Esophagus mucosa (tissue), 1 donor: ENCODE measurements at places on chromosomes 7 and 10.
A peak's percentile ranks its signal among the peaks of the same experiment; 100 is the strongest.

DNA sequence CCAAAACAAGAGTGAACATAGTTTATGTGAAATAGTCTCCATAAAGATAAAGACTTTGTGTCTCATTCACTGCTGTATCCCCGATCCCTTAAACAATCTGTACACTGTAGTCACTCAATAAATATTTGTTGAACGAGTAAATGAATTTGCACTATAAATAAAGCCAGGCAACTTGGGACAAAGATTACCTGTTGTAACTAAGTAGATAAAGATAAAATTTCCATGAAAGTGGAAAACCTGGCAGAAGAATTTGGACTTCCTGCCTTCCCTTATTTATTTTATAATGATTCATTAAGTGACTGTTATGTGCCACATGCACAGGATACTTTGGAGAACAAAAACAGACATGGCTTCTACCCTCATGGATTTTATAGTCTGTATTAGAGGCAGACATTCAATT is 277.7 kb upstream of the KAT6B start:
- no peak for ATAC-seq

- ATAC-seq: no peak
Measured at GRCh38 chr10:44390585-44391072, 5.7 kb upstream of the CXCL12 start.

DNA sequence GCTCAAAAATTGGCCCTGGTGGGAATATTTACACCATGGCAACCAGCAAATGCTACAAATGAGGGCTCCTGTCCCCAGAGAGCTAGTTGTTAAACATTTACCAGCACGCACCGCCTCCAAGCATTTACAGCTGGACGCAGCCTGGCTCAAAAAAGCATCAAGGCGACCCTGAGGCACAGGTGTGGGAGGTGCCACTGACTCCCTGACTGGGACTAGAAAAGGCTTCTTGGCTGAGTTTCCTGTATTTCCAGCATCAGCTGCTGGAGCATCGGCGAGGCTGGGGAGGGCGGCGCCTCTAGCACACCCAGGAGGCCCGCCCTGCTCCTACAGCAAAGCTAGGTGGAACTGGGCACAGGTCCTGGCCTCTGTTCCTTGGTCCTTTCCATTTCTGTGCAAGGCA is 43.5 kb upstream of the ZRANB1 start:
- peak; percentile 85 for ATAC-seq

DNA sequence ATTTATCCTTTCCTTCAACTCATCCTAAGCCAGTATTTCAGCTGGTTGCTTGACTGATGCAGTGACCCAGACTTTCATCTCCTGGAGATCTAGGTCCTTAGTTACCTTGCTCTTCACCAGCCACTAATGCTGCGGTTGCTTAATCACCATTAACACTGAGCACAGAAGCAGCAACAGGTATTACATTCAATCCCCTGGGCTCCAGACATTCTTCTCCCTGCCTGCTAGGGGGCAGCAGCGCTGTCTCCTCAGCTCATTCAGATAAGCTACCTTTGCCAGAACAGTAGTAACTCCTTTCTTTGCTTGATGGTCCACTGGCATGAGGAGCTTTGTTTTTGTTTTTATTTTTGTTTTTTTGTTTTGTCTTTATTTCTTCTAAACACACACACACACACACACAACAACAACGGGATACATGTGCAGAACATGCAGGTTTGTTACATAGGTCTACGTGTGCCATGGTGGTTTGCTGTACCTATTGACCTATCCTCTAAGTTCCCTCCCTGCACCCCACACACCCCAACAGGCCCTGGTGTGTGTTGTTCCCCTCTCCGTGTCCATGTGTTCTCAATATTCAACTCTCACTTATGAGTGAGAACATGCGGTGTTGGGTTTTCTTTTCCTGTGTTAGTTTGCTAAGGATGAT is 1043.2 kb upstream of the C7orf33 start:
- ATAC-seq: no peak

GRCh38 chr7:25855854-25856782 is 295.9 kb upstream of the NFE2L3 start:
- ATAC-seq: no peak

- ATAC-seq: peak; percentile 43
Measured at GRCh38 chr7:106041140-106041717, 70.9 kb downstream of the SYPL1 start.

DNA sequence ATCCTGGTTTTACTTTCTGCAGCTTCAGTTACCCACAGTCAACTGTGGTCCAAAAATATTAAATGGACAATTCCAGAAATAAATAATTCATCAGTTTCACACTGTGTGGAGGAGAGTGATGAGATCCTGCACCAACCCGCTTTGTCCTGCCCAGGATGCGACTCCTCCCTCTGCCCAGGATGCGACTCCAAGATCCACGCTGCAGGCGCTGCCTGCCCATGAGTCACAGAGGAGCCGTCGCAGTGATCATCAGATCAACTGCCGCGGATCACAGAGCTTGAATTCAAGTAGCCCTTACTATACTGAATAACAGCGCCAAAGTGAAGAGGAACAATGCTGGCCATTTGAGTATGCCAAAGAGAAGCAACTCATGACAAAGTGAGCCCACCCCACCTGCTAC is 61.5 kb downstream of the GRB10 start:
- peak; percentile 90 for ATAC-seq

GRCh38 chr7:107725138-107725740 is 18.7 kb upstream of the CBLL1 start:
- peak; percentile 80 for ATAC-seq

- no peak for ATAC-seq
Measured at GRCh38 chr10:101724446-101724845, 29.5 kb upstream of the FBXW4 start.

DNA sequence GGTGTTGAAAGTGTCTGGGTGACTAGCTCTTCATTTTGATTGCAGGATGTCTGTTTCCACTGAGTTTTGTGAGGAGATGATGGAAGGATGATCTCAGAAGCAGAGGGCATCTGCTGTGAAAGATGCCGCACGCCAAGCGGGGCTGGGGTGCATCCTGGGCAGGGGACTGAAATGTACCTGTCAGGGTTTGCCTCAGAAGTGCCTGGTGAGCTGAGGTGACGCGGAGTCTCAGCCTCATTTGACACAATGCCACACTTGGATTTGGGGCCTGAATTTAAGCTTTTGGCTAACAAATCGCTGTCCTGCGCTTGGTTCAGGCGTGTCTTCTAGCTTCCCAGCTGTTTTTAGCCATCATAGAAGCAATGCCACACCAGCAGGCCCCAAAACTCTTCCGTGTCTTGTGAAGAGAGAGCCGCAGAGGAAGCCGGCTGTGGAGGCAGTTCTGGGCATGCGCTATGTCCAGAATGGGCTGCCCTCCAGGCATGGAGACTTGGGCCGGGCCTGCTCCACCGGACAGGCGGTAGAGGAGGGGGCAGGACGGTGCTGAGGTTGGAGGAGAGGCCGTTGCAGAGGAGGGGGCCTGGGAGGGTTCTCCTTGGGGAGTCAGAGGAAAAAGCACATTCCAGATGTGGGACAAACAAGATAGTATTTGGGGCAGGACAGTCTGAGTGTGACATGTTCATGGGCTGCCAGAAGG is 31.2 kb downstream of the WDR86 start:
- ATAC-seq: no peak

- no peak for ATAC-seq
Measured at GRCh38 chr7:30253796-30254165, 30.6 kb upstream of the ZNRF2 start.

DNA sequence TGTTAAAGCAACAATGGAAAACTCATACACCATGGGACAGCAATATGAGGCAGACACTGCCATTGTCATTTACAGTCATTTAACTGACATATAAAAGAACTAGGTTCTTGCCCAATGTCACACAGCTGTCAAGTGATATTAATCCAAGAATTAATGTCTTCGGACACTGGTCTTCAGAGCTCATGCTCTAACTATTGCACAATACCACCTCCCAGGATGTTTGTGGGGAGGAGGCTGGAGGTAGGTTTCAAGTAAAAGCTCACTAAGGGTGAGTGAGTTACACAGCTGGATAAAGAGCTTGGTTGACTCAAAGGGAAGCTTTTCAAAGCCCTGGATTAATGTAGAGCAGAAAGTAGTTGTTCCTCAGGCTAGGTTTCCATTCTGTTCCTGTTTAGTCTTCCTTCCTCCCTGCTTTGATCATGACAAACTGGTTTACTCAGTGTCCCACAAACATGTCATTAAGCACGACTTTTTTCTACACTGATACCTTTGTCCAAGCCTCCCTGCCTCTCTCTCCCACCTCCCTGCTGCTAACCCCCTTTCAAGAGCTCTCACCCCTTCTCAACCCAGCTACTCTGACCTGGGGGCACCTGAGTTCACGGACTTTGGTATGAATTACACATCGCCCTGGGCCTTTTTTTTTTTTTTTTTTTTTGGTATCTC is 987 bp upstream of the EXOC6 start:
- ATAC-seq: peak; percentile 89
